Stimulated activated CD4-positive, alpha-beta T cell treated with anti-CD3 and anti-CD28 coated beads, Interleukin-2, amount 100 ng/mL, for 4 hours (primary cell): ENCODE measurements at places on chromosomes 5 and 9.

GRCh38 chr9:128635266-128636023 is 21.2 kb downstream of the DYNC2I2 start:
- DNase-seq = no peak

DNA sequence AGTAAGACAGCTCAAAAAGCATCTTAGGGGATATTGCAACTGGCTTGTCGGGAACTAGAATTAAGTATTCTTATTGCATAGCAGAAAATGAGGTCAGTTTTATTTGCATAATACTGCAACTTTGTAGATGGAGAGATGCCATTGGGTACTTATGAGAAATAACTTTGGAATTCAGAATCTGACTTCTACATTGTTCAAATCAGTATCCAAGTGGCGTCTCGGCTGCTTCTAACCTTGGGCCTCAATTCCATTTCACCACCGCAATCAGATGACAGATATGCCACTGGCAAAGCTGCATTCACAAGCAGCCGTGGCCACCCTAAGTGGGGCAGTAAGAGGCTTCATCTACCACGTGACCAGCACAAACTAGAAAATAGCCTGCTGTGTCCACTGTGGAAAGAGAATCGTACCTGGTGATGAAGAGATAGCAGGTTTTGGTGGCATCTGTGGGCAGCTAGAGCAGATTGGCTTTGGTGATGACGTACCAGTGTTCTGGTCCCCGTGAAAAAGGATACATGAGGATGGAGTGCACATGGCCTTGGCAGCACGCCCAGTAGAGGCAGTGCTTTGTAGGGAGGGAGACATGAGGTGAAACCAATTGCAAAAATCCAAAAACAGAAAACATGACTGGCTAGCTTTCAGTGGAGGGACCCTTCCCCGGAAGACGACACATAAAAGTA is 116.6 kb downstream of the KLHL3 start:
- DNase-seq = no peak

- DNase-seq = no peak
These were observed 81.1 kb upstream of the TNFAIP8 start for GRCh38 chr5:119274767-119275130.

- DNase-seq = no peak
These were observed 66.7 kb downstream of the PPARGC1B start for GRCh38 chr5:149796836-149797235.

GRCh38 chr5:77718934-77719610 is 57.1 kb downstream of the TBCA start:
- no peak for DNase-seq

DNA sequence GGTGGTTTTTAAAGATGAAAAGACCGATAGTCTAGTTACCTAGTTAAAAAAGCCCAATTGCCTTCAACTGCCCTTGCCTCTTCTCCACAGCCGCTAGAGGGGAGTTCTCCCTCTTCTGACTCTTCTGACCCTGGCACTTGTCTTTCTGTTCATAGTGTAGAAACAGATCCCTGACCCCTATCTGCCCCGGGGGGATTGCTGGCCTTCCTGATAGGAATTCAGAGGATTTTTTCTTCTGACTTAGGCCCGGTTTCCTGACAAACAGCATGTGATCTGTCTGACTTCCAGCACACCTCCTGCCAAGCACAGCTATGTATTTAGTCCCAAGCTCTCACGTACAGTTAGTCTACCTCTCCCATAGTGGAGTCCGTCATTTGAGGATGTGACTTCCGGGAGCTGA is 5.0 kb upstream of the TMEM268 start:
- no peak for DNase-seq
